ENCODE measurements at places on chromosomes 3 and 15.

DNA sequence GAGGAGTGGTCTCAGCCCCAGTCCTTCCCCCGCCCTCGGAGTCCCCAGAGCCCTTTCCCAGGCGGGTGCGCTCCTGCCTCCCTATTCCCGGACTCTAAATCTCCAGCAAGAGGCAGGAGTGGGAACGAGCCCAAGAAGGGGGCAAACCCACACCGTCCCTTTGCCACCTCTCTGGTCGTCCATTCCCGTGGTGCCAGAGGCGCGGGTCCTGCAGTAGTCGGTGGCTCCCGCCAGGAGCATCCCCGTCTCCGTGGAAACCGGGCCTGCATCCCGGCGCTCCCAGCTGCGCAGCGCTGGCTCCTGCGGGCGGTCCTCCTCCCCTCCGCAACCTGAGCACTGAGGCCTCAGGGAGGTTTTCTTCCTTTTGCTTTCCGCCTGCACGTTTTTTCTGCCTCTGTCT is 44.8 kb downstream of the LHFPL4 start:
- no peak for DNase-seq

GRCh38 chr3:134242649-134243617 is 7.7 kb downstream of the RYK start:
- peak; percentile 81 for DNase-seq

DNA sequence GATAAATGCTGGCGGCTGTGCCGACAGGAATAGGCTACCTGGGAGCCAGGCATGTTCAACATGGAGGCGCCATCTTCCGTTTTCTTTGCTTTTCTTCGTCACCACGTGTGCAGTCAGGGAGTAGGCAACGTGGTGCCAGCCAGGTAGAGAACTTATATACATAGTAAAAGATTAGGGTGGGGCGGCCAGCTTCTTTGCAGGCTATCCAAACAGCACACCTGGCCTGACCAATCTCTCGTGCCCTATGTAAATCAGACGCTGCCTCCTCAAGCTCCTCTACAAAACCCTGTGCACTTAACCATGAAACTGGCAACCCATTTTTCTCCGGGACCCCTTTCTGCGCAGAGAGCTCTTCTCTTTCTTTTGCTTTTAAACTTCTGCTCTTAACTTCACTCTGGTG is 28.6 kb upstream of the OR5K4 start:
- DNase-seq = no peak

GRCh38 chr3:129520960-129521359 is 7.5 kb upstream of the RHO start:
- no peak for DNase-seq

- peak; percentile 29 for DNase-seq
Observed at GRCh38 chr3:126983653-126984390, 907 bp downstream of the PLXNA1 start.
